ENCODE measurements at places on chromosomes 5 and 9.

DNA sequence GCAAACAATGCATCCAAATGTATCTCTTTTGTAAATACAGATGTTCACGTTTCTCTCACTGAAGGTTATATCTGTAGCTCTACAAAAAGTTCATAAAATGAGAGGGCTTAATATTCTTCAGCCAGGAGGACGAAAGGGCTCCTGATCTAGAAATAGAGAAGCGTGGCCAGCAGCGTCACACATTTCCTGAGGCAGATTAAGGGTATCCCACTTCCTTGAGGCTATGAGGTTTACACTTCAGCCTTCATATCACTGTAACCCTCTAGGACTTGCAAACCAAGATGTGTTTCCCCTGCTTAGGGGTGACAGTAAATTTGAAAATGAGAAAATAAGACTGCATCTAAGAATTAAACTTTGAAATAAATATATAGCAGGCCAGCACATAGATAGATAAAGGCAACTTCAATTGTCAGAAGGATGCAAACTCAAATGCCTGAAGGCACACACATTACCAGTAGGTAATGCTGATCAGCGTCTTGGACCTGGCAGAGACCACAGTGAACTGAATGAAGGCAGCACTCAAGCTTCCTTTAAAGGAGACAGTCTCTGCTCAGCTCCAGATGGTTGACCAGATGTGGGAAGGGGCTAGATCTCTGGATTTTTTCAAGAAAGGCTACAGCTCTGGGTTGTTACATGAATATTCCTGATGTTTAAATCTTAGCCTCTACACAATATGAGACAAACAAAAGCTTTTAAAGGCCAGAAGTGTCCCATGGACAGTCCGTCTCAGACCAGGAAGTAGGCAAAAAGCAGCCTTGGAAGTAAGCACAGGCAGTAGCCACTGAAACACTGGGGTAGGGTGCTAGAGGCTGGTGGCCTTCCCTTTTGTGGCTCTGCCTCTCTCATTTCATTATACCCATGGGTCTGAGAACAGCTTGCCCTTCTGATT lies 197.7 kb downstream of the MCTP1 start:
- no peak for DNase-seq

DNA sequence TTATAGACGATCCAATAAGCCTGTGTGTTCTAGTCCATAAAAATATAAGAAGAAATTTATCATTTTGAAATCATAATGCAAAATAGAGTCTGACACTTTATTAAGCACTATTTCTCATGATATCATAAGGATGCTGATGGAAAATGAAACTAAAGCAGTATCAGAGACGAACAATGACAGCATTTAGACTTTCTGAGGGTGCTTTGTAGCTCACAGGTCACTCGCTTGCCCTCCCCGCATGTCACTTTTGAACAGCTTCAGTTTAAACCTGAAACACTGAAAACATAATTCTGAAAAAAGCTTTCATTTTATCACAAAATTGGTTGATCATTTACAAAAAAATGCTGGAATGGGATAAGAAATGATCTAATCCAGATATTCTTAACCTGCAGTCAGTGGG lies 247.1 kb downstream of the EBF1 start:
- no peak for DNase-seq

- peak; percentile 69 for DNase-seq
These were observed 11.1 kb downstream of the EXD3 start for GRCh38 chr9:137411645-137412380.

GRCh38 chr9:16458696-16459420 lies 411.6 kb downstream of the BNC2 start:
- no peak for DNase-seq

GRCh38 chr9:120839146-120839545 lies 3.6 kb downstream of the PSMD5 start:
- no peak for DNase-seq

DNA sequence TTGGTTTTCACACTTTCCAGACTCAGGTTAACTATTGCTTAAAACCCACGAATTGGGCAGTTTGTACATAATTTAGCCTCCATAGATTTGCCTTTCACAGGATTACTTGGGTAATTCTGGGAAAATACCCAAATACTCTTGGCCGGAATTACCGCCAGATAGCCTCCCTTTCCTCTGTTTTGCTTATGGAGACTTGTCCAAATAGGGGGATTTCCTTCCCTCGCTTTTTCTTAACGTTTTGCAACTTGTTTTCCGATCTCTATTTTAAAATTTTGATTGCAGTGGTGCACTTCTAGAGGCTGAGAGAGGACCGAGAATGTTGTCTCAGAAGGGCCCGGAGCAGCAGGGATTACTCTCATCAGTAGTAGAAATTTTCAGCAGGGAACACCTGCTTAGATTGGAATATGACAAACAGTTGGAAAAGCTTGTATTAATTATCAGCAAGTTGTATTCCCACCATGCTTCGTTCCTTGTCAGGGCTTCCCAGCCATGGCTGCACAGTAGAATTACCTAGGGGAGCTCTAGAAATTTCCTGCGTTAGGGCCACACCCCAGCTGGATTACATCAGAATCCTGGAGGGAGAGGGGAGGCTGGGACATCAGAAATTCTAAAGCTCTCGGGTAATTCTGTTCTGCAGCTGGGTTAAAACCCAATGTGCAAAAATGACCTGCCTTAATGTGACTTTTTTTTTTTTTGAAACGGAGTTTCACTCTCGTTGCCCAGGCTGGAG lies 329.1 kb downstream of the SH3GL2 start:
- DNase-seq, result no peak

All from NCI-H460 (cell line).